Neuronal stem cell (in vitro differentiated cells): ENCODE measurements at places on chromosomes 3 and 15.

DNA sequence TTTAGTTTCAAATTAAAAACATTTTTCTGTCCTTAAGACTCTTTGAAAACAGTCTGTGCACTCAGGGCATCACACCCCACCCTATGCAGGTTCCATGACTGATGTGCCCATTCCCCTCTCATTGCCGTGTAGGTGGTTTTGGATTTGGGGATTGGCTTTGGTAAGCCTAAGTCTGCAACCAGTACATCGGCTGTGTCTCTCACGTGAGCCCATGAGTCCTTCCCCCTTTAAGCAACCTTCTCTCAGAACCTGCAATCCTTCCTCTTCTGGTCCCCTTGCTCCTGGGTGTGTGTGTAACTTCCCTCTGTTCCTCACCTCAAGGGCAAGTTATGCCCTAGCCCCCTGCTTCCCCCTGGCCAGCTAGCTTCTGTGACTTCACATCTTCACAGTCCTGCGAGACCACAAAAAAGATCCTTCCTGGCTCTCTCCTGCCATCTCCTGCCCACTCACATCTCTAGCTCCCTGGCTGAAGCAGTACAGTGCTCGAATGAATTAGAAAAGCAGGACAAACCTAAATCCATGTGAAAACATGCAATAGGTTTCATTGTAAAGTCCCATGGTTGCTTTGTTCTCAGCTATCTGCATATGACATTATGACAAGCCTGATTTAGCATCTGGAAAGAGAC, 126.7 kb downstream of the UACA start:
- DNase-seq, result no peak

- no peak for DNase-seq
Measured at GRCh38 chr15:94177112-94177511, 54.2 kb upstream of the MCTP2 start.

DNA sequence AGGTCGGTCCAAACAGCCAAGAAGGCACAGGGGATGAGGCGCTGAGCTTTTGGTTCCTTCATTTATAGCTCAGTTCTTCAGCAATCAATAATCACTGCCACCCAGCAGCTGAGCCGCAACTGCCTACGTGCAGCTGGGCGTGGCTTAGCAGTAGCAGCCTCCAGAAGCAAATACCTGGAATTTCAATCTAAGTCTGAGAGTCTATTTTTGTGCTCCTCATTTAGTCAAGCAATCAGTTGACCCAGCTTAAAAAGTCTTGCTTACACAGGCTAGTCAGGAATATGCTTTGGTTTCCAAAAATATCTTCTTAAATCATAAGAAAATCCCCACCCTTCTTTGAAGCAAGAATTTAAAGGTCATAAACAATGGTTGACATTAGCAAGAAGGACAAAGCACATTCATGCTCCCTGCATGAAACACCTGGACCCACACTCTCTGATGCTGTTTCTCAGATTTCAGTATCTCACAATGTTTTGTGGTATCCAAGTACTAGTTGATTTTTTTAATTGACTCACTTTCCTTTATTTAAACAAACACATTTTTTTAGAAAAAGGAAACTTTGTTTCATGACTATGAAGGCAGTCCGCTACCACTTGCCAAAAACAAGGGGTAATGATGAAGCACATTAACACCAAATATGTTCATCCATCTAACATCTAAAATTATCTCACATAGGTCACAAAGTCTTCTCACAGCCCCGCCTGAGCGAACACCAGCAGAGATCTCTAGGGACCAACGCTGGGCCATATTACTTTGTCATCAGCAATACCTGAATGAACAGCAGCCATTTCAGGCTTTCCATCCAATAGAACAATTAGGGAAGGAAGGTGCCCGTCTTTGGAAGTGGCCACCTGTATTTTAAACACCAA, 106.1 kb downstream of the OXNAD1 start:
- no peak for DNase-seq

DNA sequence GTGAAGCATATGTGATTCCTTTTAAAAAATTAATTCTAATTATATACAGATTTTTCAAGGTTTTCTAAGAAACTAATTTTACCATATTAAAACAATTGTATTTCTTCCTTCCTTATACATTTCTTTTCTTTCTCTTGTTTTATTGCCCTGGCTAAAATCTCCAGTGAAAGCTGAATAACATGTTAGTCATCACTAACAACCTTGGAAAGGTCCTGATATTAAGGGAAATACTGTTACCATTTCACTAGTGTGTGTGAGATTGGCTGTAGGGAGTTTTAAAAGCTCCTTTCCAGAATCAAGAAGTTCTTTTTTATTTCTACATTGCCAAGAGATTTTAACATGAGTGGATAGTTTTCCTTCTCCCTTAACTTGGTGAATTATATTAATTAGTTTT, 229.7 kb upstream of the EIF1B start:
- DNase-seq, result no peak

DNA sequence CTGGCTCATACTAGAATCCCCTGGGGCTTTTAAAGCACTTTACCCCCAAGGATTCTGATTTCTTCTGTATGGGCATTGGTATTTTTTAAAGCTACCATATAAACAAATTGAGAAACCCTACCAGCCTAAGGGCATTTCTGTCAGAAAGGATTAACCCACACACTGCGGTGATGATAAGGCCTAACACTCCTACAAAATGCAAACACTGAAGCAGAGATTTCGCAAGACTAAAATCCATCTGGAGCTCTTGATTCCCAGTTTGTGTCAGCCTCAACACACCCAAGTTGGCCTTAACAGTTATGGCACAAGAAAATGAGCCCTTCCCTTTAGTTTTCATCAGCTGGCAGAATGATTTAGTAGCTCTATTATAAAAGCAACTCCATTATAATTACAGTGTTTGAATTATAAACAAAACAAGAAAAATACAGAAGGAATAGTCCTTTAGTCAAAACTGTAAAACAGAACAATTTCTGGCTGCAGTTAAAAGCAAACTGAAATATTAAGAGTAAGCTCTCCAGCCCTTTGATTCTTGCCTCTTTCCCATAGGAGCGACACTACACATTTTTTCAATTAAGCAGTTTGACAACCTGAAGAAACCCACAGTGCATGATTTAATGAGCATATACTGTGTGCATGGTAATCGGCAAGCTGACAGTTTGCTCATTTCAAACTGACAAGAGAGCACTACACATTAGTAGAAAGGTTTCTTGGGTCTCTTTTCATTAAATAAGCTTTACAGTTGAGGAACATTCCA, 441.2 kb downstream of the FHIT start:
- DNase-seq, result no peak

DNA sequence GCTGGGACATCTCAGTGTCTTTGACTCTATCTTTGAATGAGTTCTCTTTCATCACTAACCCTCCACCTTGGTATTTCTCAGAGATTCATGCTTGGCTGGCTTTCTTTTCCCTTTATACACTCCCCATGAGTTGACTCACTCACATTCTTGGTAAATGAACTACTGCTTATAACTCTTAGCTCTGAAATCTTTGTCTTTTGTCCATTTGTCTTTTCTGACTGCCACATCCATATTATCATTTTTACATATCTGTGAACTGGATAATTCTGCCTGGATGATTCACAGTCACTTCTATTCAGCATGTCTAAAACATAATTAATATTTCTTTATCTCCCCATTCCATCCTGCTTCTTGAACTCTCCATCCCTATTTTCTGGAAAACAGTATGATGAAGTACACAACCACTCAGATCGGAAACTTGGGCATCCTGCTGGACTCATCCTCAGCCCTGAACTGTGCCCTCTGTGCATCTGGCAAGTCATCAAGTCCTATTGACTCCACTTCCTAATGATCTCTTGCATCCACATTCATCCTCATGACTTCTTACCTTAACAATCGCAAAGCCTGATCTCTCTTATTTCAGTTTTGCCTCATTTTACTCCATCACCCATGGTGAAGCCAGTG, 66.9 kb downstream of the KCNAB1 start:
- no peak for DNase-seq

- peak; percentile 38 for DNase-seq
Measured at GRCh38 chr3:117790235-117790987, 1080.8 kb downstream of the TUSC7 start.

DNA sequence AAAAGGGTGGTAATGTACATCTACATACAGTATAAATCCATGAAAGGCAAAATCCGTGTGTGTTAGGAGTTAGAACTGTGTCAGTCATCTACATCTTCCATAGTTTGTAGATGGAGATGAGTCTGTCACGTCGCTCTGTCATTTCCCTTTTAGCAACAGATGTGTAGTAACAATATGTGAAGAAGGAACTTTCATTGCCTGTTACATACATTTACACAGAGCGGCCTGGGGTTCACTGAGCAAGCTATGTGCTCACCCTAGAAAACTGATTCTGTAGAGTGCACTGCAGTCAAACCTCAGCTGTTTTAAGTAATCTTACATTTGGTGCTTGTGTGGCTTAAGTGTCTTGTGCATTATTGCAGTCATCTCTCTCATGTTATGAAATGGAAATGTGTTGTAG, 41.6 kb upstream of the AP3B2 start:
- no peak for DNase-seq

DNA sequence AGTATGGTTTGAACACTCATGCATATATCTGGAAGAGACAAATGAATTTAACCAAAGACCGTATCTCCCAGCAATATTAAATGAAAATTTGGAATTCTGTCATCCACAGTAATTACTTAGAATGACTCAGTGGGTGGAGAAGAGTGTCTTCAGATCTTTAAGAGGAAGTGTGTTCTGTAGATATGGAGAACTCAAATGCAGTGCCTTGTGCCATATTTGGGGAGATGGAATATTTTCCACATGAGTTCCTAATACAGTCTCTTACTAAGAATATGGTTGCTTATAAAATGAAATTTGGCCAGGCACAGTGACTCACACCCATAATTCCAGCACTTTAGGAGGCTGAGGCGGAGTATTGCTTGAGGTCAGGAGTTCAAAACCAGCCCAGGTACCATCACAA, 40.5 kb downstream of the ANO10 start:
- no peak for DNase-seq

- no peak for DNase-seq
Measured at GRCh38 chr3:112539825-112540650, 21.7 kb downstream of the ATG3 start.

DNA sequence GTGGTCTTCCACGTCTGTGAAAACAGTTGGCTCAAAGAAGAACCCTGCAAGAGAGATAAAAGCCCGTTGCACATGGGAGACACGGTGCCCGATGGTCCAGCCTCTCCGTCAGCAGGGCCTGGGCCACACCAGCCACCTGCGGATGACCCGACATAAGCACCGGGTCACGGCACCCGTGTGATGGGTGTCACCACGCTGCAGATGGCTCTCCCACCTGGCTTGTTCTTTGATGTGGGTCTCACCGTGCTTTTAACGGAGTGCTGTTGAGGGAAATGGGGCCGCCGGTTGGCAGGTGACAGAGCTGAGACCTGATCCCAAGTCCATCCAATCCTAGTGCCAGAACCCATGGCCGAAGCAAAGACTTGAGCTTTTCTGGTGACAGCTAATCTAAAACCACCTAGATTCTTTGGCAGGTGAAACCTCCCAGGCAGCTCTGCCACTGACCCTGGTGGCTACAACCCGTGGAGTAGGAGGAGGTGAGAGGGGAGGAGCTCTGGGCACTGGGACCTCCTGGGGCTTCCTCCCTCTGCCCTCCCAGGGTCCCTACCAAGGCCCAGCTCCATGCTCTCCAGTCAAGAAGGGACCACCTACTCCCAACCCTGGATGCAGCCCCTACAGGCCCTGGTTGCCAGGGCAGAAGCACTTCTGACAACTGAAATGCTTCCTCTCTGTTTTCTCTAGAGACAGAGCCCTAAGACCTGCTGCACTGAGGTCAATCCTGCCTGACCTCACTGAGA, 23.4 kb upstream of the SLC41A3 start:
- no peak for DNase-seq

- peak; percentile 96 for DNase-seq
Measured at GRCh38 chr15:81323944-81324881, at the start of gene STARD5. TSS of gene STARD5 (minus strand) at chr15:81324141. CDS start at chr15:81324099, 42 bp downstream.

DNA sequence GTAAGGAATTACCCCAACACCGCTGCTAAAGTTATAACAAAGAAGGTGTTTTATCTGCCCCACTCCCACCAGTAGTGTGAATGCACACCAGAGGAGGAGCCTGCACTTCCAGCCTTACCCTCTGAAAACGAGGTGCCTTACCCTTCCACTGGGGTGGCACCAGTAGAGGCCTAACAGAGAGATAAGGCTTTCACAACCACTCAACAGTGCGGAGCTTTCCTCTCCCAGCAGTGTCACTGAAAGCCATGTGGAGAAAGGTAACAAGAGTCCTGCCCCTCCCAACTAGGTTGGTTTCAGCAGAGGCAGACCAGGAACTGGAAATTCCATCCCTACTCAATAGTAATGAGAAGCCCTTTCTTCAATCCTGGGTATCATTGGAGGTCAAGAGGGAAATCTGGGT, 539.2 kb downstream of the VGLL3 start:
- DNase-seq, result no peak

- DNase-seq, result no peak
Measured at GRCh38 chr3:32405155-32405554, 13.5 kb downstream of the CMTM7 start.

GRCh38 chr3:140629357-140630137, 48.3 kb upstream of the TRIM42 start:
- DNase-seq, result no peak

DNA sequence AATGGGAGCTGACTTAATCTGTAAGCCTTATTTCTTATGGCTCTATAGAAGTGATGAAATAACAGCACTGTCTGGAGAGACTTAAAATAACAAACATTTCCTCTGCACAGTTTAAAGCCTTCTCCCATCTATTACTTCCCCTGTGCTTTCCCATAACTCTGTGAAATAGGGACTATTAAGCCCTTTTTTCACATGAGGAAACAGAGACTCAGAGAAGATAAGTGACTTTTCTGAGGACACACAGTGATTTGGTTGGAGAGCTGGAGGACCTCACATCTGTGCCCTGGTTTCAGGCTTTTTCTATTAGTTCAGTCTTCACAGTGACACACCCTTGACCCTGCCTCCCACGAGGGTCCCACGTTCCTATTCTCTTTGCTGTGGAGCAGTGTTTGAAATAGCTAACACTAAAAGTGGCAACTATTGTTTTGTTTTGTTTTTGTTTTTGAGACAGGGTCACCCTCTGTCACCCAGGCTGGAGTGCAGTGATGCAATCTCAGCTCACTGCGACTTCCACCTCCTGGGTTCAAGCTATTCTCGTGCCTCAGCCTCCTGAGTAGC, 82.9 kb downstream of the ST6GAL1 start:
- DNase-seq, result no peak

DNA sequence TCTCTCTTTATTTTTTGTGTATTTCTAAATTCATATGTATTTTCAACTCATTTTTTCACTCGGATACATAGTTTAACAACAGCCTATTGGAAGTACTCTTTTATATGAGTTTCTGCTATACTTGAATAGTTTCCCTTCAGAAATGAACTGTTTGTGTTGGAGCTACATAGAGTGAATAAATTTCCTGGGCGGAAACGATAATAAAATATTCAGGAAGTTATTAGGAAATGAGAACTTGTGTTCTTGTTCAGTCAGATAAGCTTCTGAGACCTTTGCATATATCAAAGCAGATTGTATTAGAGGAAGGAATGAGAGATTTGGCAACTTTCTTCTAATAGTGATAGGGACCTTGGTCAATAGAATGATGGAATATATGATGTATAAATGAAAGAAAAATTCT, 27.3 kb downstream of the NEO1 start:
- DNase-seq, result no peak
